ENCODE measurements at places on chromosomes 3 and 15.

DNA sequence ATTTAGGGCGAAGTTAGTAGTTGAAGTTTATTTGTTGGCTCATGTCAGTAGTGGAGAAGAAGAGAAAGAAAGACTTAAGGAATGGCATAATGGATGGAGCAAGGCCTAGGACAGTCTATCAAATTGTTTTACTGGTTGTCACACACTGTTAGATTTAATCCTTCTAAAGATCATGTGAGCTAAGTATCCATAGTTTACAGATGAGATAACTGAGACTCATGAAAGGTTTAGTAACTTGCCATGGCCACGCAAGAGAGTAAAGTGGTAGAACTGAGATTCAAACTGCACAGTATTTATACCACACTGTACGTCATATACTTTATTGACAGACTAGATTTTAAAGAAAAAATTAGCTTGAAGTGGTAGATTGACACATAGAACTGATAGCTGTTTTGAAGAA lies 11.4 kb downstream of the SPRED1 start:
- no peak for DNase-seq

DNA sequence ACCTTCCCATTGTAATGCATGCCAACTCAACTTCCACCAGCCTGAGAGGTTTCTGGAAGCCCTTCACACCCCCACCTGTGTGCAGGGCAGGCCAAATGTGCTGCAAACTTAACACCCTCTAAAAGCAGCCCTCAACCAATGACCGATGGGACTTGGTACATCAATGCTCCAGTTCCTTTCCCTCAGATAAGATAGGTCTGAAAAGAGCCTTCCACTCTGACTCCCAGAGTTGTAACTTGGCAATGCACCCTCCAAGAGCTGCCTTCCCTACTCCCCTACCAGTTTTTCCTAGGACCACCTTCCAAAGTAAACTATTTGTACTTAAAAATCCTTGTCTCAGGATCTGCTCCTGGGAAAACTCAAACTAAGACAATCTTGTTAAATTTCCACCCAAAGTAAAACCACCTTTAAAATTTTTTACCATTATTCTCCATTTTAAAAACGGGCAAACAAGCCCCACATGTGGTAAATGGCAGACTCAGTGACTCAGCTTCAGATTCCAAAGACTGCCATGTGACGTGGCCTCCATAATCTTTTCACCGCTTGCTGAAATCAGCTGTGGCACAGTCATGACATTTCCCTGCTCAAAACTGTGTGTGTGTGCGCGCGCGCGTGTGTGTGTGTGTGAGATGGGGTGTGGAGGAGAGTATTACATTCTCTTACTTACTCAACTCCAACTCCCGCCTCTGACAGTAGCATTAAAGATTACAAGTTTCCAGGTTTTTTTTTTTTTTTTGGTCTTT lies 17.2 kb downstream of the RASGRP1 start:
- no peak for DNase-seq

DNA sequence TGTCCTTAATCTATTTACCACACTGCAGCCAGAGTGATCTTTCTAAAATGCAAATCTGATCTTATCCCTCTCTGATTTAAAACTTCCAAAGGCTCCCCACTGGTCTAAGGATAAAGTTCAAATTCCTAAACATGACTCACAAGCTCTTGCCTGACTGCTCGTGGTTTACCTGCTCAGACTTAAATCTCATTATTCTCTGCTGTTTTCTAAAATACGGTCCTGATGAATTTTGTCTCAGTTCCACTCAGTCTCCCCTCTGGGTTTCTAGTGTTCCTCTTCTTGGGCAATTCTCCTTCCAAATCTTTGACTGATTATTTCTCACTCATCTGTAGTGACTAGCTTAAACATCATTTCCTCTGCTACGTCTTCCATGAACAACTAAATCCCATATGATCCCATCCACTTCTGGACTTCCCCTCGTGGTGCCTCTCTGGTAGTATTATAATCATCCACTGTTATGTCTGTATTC lies 108.3 kb downstream of the P3H2 start:
- no peak for DNase-seq

GRCh38 chr3:190718671-190719070 lies 143.8 kb downstream of the GMNC start:
- no peak for DNase-seq

DNA sequence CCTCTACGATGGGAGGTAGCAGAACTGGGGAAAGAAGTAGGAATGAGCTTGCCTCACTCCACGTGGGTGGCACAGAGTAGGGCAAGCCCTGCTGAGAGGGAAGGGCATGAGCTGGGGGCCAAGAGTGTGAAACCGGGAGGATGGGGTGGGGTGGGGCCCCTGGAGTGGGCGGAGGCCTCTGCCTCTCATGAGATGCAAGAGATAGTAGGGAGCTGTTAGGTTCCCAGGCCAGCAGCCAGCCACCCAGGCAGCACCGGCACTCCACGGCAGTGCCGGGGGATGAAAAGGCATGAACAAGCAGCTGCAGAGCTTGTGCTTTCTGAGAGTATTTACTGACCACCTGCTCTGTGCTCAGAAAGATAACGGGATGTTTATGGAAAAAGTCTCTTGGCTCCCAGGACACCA lies 24.4 kb upstream of the PLA2G4E start:
- no peak for DNase-seq
